ENCODE measurements at places on chromosomes 12 and 14.

DNA sequence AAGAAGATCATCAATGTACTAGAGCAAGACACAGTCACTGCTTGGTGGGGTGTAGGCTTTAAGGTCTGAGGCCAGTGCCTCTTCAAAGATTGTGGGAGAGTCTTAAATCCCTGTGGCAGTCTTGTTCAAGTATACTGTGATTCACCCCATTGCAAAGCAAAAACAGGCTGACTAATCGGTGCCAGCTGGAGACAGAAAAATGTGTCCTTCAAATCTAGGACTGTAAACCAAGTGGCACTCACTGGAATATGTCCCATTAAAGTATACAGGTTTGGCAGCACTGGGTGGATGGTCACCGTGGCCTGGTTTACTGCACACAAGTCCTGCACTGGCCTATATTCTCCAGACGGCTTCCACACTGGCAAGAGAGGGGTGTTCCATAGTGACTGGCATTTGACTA is 1315.3 kb downstream of the TMEM121 start:
- no peaks in the 10 kb centered on the region for H3K36me3 ChIP-seq
- peaks cover 18% of the 10 kb centered on the region for H3K27me3 ChIP-seq
- H3K4me1 ChIP-seq, result peaks cover 34% of the 10 kb centered on the region
- no peak overlapping the region for H3K27ac ChIP-seq
- no peak overlapping the region for H3K4me3 ChIP-seq

DNA sequence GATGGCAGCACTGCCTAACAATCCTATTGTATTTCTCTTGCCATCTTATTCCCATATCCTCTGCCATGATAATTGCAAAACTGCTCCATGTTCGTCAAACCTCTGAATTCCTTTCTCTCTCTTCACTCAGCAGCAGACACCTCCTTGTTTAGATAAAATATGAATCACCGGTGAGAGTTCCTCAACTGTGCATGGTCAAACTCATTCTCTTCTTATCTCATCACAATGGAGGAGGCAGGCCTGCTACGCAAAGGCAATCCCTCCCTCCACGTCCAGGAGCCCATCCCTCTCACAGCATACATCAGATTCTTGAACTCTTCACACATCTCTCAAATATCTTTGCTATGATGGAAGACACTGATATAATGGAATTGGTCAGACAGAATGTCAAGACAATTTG is 90.1 kb upstream of the DAAM1 start:
- no peaks in the 10 kb centered on the region for H3K4me1 ChIP-seq
- peaks cover 7% of the 10 kb centered on the region for H3K27me3 ChIP-seq
- H3K27ac ChIP-seq, result no peak overlapping the region
- H3K4me3 ChIP-seq, result no peak overlapping the region
- no peaks in the 10 kb centered on the region for H3K36me3 ChIP-seq

- H3K27ac ChIP-seq, result no peak overlapping the region
- no peaks in the 10 kb centered on the region for H3K27me3 ChIP-seq
- no peaks in the 10 kb centered on the region for H3K36me3 ChIP-seq
- no peak overlapping the region for H3K4me3 ChIP-seq
- no peaks in the 10 kb centered on the region for H3K4me1 ChIP-seq
- no peak for DNase-seq
Observed at GRCh38 chr12:14326699-14327098, 38.8 kb upstream of the ATF7IP start.

- peaks cover 20% of the 10 kb centered on the region for H3K36me3 ChIP-seq
- peaks cover 46% of the 10 kb centered on the region for H3K4me1 ChIP-seq
- peak overlapping the region; percentile 78 for H3K4me3 ChIP-seq
- peaks cover 5% of the 10 kb centered on the region for H3K27me3 ChIP-seq
Observed at GRCh38 chr12:25387732-25388050, 137.0 kb upstream of the KRAS start.

DNA sequence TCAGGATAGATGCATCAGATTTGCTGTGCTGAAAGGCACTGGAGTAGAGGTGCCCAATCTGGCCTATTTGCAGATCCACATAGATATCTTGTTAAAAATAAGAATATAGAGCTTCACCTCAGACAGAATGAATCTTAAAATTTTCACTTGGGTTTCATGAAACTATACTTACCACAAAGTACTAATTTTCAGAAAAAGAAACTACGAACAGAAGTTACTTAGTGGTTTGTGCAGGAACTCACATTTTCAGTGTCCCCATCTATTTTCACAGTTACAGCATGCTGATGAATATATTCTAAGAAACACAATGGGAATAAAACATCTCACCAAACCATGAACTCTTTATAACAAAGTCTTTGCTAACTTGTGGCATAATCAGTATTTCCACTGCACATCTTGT is 449.4 kb downstream of the RERGL start:
- no peak for DNase-seq
- no peaks in the 10 kb centered on the region for H3K4me1 ChIP-seq
- H3K36me3 ChIP-seq, result no peaks in the 10 kb centered on the region
- H3K27me3 ChIP-seq, result no peaks in the 10 kb centered on the region
- no peak overlapping the region for H3K27ac ChIP-seq

- no peaks in the 10 kb centered on the region for H3K4me1 ChIP-seq
- DNase-seq, result no peak
- H3K36me3 ChIP-seq, result no peaks in the 10 kb centered on the region
- H3K27ac ChIP-seq, result no peak overlapping the region
- no peaks in the 10 kb centered on the region for H3K27me3 ChIP-seq
- no peak overlapping the region for H3K4me3 ChIP-seq
Observed at GRCh38 chr12:80282761-80283160, 161.3 kb upstream of the PTPRQ start.

DNA sequence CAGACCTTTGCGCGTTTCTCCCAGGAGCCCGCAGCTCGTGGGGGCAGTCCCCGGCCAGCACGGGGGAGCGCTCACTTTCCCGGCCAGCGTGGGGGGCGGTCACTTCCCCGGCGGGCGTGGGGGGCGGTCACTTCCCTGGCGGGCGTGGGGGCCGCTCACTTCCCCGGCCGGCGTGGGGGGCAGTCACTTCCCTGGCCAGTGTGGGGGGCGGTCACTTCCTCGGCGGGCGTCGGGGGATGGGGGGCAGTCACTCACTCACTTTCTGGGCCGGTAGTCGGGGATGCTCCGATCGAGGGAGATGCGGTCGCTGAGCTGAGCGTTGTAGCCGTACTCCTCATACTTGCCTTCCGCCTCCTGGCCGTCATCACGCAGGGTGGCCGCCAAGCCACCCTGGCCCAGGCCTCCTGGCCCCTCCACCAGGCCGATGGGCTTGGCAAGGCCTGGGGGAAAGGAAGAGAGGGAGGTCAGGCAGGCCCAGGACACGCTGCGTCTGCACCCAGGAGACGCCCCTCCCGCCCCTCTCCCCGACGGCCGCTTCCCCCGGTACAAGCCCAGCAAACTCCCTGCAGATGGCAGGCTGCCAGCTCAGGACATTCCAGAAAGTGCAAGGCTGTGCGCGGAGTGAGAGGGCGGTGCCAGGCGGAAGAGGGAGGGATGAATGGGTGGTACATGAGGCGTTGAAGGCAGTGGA is 43.3 kb downstream of the GALNT9 start:
- peaks cover 12% of the 10 kb centered on the region for H3K27me3 ChIP-seq
- no peak overlapping the region for H3K27ac ChIP-seq
- no peaks in the 10 kb centered on the region for H3K4me1 ChIP-seq
- no peaks in the 10 kb centered on the region for H3K36me3 ChIP-seq
- DNase-seq, result no peak
- H3K4me3 ChIP-seq, result no peak overlapping the region

DNA sequence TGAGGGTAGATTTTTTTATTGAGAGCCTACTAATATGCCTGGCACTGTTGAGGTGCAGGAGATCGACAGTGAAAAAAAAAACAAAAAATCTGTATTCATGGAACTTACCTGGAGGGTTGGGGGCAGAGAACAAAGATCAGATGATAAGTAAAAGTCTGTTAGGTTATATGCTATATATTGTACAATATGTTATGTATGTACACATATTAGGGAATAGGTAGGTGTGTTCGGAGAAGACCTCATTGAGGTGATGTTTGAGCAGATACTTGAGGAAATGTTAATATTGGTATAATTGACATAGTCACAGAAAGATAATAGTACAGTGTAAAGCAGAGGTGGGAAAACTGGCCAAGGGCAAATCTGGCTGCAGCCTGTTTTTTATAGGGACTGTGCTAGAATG is 5.6 kb downstream of the ARF6 start:
- H3K27me3 ChIP-seq, result no peaks in the 10 kb centered on the region
- peak overlapping the region; percentile 42 for H3K27ac ChIP-seq
- peaks cover 56% of the 10 kb centered on the region for H3K36me3 ChIP-seq
- no peak for DNase-seq

GRCh38 chr14:41668356-41668755 is 61.7 kb downstream of the LRFN5 start:
- no peaks in the 10 kb centered on the region for H3K36me3 ChIP-seq
- no peaks in the 10 kb centered on the region for H3K4me1 ChIP-seq
- no peak overlapping the region for H3K27ac ChIP-seq
- H3K27me3 ChIP-seq, result no peaks in the 10 kb centered on the region
- no peak overlapping the region for H3K4me3 ChIP-seq

DNA sequence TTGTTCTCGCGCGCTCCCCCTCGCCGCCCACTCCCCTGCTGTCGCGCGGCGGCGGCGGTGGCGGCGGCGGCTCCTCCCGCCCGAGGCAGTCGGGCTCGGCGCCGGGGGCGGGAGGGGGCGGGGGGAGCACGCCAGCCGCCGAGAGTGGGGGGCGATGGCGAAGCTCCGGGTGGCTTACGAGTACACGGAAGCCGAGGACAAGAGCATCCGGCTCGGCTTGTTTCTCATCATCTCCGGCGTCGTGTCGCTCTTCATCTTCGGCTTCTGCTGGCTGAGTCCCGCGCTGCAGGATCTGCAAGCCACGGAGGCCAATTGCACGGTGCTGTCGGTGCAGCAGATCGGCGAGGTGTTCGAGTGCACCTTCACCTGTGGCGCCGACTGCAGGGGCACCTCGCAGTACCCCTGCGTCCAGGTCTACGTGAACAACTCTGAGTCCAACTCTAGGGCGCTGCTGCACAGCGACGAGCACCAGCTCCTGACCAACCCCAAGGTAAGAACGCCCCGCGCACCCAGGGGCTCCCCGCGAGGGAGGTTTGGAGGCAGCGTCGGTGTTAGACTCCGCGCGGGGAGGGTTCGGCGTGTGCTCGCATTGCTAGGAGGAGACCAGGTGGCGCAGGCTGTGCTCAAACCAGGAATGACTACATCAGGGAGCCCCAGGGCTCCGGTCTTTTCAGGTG is 629 bp downstream of the KCNMB4 start:
- peaks cover 38% of the 10 kb centered on the region for H3K27me3 ChIP-seq
- H3K4me1 ChIP-seq, result peaks cover 22% of the 10 kb centered on the region
- no peaks in the 10 kb centered on the region for H3K36me3 ChIP-seq
- peak overlapping the region; percentile 88 for H3K4me3 ChIP-seq

GRCh38 chr12:121804417-121805111 is 755 bp downstream of the SETD1B start:
- H3K27ac ChIP-seq, result peak overlapping the region; percentile 97
- peaks cover 40% of the 10 kb centered on the region for H3K36me3 ChIP-seq
- no peak for DNase-seq

DNA sequence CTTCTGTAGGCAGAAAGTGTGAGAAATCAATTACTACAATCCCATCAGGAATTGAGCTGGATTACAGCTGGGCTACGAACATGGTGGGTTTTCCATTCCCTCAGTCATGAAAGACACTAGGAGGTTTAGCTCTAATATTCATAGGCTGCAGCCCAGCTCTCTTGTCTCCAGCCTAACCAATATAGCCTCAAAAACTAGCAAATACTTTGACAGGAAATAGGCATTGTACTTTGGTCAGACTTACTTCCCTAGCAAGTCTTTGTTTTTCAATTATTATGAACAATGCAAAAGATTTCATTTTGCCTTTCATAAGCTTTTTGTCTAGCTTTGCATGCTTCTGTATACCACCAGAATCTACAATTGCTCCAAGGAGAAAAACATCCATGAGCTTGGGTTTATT is 296.2 kb downstream of the GPHN start:
- DNase-seq, result no peak
- H3K4me3 ChIP-seq, result no peak overlapping the region
- H3K27me3 ChIP-seq, result no peaks in the 10 kb centered on the region
- no peaks in the 10 kb centered on the region for H3K4me1 ChIP-seq
- H3K36me3 ChIP-seq, result peaks cover 5% of the 10 kb centered on the region
- no peak overlapping the region for H3K27ac ChIP-seq

DNA sequence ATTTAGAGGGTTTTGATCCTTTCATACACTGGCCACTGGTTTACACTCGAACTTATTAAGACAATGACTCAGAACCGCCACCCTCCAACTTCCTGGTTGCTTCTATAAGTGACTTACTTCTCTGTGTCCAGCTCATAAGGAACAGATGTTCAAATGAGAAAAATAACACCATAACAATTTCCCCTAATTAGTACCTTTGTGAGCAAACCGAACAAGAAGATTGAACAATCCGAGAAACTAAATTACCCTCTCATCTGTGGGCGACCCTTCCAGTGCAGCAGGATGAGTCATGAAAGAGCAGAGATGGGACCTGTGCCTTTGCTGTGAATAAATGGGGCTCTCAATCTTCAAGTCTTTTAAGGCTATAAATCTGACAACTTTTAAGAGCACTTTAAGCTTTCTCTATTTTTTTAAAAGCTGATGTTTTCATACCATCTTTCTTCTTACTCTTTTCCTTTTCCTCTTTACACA is 146.8 kb upstream of the RASSF8 start:
- H3K4me3 ChIP-seq, result no peak overlapping the region
- peaks cover 4% of the 10 kb centered on the region for H3K27me3 ChIP-seq
- H3K36me3 ChIP-seq, result no peaks in the 10 kb centered on the region

GRCh38 chr14:76391981-76392690 is 16.2 kb downstream of the ESRRB start:
- no peaks in the 10 kb centered on the region for H3K4me1 ChIP-seq
- H3K36me3 ChIP-seq, result no peaks in the 10 kb centered on the region
- no peak overlapping the region for H3K27ac ChIP-seq
- H3K4me3 ChIP-seq, result no peak overlapping the region
- no peak for DNase-seq

- no peaks in the 10 kb centered on the region for H3K27me3 ChIP-seq
- H3K36me3 ChIP-seq, result peaks cover 2% of the 10 kb centered on the region
- peaks cover 41% of the 10 kb centered on the region for H3K4me1 ChIP-seq
- no peak for DNase-seq
- no peak overlapping the region for H3K27ac ChIP-seq
Observed at GRCh38 chr12:108638141-108638827, 4.6 kb upstream of the SELPLG start.

- no peaks in the 10 kb centered on the region for H3K27me3 ChIP-seq
- no peak for DNase-seq
- H3K36me3 ChIP-seq, result peaks cover 56% of the 10 kb centered on the region
- peaks cover 4% of the 10 kb centered on the region for H3K4me1 ChIP-seq
- H3K4me3 ChIP-seq, result no peak overlapping the region
- peak overlapping the region; percentile 11 for H3K27ac ChIP-seq
Observed at GRCh38 chr14:54944737-54945391, 42.2 kb upstream of the GCH1 start.
